ENCODE measurements at places on chromosomes 5 and 9.

GRCh38 chr9:124381170-124381945 is 33.9 kb downstream of the PSMB7 start:
- peaks cover 6% of the 10 kb centered on the region for H3K4me1 ChIP-seq
- no peak for DNase-seq
- H3K36me3 ChIP-seq = peaks cover 38% of the 10 kb centered on the region
- H3K27me3 ChIP-seq = no peaks in the 10 kb centered on the region
- no peak overlapping the region for H3K4me3 ChIP-seq
- no peak overlapping the region for H3K27ac ChIP-seq

DNA sequence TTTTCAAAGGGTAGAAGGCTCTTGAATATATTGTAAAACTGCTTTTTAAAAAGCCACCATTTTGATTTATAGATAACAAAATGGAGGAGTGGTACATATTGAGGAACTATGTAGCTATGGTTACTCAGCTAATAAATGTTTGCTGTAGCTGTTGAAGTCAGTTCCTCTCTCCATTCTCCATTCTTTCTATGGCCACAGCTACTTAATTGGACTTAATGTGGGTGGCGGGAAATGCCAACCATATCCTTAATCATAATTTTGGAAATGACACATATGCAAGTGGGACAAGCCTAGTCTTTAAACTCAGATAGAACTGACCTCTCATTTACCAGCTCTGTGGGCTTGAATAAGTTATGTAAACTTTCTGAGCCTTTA is 10.6 kb downstream of the CDKN2A start:
- no peak for DNase-seq
- H3K4me3 ChIP-seq = no peak overlapping the region
- no peaks in the 10 kb centered on the region for H3K36me3 ChIP-seq
- no peaks in the 10 kb centered on the region for H3K4me1 ChIP-seq
- no peak overlapping the region for H3K27ac ChIP-seq
- H3K27me3 ChIP-seq = peaks cover 11% of the 10 kb centered on the region

DNA sequence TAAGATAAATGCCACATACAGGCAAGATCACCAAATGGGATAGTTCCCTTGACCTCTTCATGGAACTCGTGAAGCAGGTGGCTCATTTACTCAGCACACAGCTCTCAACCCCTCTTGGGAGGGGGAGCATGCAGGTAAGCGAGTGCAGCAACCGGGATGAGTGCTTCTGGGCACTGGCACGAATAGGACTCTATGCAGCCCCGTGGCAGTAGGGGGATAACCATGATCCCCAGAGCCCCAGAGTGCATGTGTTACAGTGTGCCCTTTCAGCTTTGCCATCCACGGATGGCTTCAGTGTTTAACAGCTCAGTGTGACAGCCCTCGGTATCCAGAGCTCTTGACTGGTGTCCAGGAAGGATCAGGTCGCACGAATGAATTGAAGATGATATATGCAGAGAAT is 1187.1 kb downstream of the CDH9 start:
- no peak overlapping the region for H3K27ac ChIP-seq
- H3K4me3 ChIP-seq = no peak overlapping the region
- H3K27me3 ChIP-seq = no peaks in the 10 kb centered on the region
- H3K4me1 ChIP-seq = no peaks in the 10 kb centered on the region
- no peak for DNase-seq

GRCh38 chr5:40204144-40204543 is 475.6 kb upstream of the PTGER4 start:
- no peak for DNase-seq
- no peak overlapping the region for H3K4me3 ChIP-seq
- H3K27ac ChIP-seq = no peak overlapping the region
- H3K36me3 ChIP-seq = no peaks in the 10 kb centered on the region
- H3K27me3 ChIP-seq = no peaks in the 10 kb centered on the region
- no peaks in the 10 kb centered on the region for H3K4me1 ChIP-seq
